ENCODE measurements at places on chromosomes 16 and 17. TPM values are rescaled to one million over a fixed set of nuclear protein-coding genes. Genes with fewer than 3 reads are reported as not detected.

GRCh38 chr17:48498164-48498850 lies 32.5 kb downstream of the HOXB1 start:
- no peak overlapping the region for H3K4me3 ChIP-seq
- peak overlapping the region; percentile 14 for H3K27ac ChIP-seq
- no peaks in the 10 kb centered on the region for H3K36me3 ChIP-seq
- peaks cover under 1% of the 10 kb centered on the region for H3K4me1 ChIP-seq
- DNase-seq = no peak

- H3K36me3 ChIP-seq = no peaks in the 10 kb centered on the region
- no peaks in the 10 kb centered on the region for H3K27me3 ChIP-seq
- peaks cover 100% of the 10 kb centered on the region for H3K4me1 ChIP-seq
- DNase-seq = no peak
- peak overlapping the region; percentile 76 for H3K27ac ChIP-seq
These were observed 76.9 kb downstream of the RAI1 start for GRCh38 chr17:17757956-17758845.

- no peaks in the 10 kb centered on the region for H3K36me3 ChIP-seq
- no peak overlapping the region for H3K27ac ChIP-seq
- H3K27me3 ChIP-seq = peaks cover 17% of the 10 kb centered on the region
- no peaks in the 10 kb centered on the region for H3K4me1 ChIP-seq
- DNase-seq = no peak
These were observed 399 bp downstream of the STX1B start for GRCh38 chr16:31009894-31010584.

GRCh38 chr17:80647746-80648145 lies 103.1 kb downstream of the RPTOR start:
- no peaks in the 10 kb centered on the region for H3K27me3 ChIP-seq
- DNase-seq = no peak
- H3K27ac ChIP-seq = no peak overlapping the region
- H3K4me1 ChIP-seq = peaks cover 12% of the 10 kb centered on the region

- H3K27ac ChIP-seq = no peak overlapping the region
- H3K27me3 ChIP-seq = no peaks in the 10 kb centered on the region
- no peak overlapping the region for H3K4me3 ChIP-seq
- no peak for DNase-seq
- no peaks in the 10 kb centered on the region for H3K4me1 ChIP-seq
These were observed 28.3 kb downstream of the VPS35L start for GRCh38 chr16:19583665-19584300.

DNA sequence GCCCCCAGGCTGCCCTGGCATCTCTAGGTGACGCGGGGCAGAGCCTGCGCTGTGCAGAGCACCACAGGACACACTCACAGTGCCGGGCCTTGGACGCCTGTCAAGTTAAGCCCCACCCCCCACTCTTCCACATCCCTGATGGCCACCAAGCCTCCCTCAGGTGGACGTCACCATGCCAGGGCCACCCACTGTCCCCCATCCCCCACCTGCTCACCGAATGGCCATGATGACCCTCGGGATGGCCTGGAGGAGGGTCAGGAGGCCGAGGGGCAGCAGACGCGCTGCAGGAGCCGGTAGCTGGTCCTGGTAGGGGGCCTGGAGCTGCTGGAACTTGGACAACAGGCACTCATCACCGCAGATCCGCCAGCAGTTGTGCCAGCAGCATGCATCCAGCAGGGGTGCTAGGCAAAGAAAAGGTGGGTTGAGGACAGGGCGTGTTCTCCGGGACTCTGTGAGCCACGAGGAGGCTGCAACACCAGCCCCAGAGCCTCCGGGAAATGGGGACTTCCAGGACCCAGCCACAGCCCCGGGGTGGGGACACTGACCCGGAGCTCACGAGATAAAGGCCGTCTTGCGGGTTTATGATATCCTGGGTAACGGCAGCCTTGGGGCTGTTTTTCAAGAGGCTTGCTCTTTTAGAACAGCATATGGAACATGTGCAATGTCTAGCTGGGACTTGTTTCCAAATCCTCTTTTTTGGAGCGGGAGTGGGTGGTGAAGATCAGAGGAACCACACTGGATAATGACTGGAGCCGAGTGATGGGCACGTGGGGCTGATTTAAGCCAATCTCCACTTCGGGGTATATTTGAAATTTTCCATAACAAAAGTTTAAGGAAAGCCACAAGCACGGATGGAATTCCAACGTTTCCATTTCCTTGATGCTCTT lies 11.4 kb downstream of the C16orf95 start:
- H3K4me3 ChIP-seq = no peak overlapping the region
- no peak for DNase-seq
- no peaks in the 10 kb centered on the region for H3K4me1 ChIP-seq
- H3K27me3 ChIP-seq = no peaks in the 10 kb centered on the region

GRCh38 chr16:13835387-13835786 lies 84.6 kb upstream of the ERCC4 start:
- no peaks in the 10 kb centered on the region for H3K27me3 ChIP-seq
- no peak overlapping the region for H3K27ac ChIP-seq
- no peaks in the 10 kb centered on the region for H3K36me3 ChIP-seq
- H3K4me3 ChIP-seq = no peak overlapping the region
- no peak for DNase-seq
- H3K4me1 ChIP-seq = no peaks in the 10 kb centered on the region

DNA sequence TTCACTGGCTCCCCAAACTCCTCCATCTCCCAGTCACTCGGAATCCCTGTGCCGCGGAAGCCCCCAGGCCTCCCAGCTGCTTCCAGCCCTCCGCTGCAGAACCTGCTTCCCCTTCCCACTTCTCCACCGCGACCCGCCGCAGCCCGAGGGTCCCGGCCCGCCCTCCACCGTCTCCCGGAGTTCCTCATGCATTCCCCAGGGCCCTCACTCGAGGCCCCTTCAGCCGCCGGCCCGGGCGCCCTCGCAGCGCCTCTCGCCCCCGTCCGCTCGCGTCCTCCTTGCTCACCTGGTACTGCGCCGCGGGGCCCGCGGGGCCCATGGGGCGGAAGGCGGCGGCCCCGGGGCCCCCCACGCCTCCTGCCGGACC lies 329 bp downstream of the SMARCD2 start:
- no peaks in the 10 kb centered on the region for H3K27me3 ChIP-seq
- peak; percentile 92 for DNase-seq
- peaks cover 13% of the 10 kb centered on the region for H3K36me3 ChIP-seq
- H3K4me1 ChIP-seq = peaks cover 71% of the 10 kb centered on the region

Gene KCNJ12
- 1.9 TPM for total RNA-seq

Gene HOXB8
- total RNA-seq = not detected

Gene CCL3
- 22.4 TPM for total RNA-seq

Gene MAF
- total RNA-seq = 53.5 TPM

Measured in spleen (tissue), 13 donors.